Spinal cord (tissue), 10 donors: ENCODE measurements at places on chromosomes 13 and 19. TPM values are rescaled to one million over a fixed set of nuclear protein-coding genes. Genes with fewer than 3 reads are reported as not detected.

Gene PSG6
- 0.28 TPM for total RNA-seq

Gene PCSK4
- total RNA-seq = 2.2 TPM

Gene CALR3
- total RNA-seq = 0.39 TPM

Gene ATP13A1
- total RNA-seq = 34.3 TPM

Gene CILP2
- total RNA-seq = 0.33 TPM

Gene GIPC3
- 0.55 TPM for total RNA-seq

Gene FAM32A
- total RNA-seq = 134 TPM

Gene CEACAM16
- total RNA-seq = not detected

Gene MYCBP2
- total RNA-seq = 108 TPM

Gene CGB7
- total RNA-seq = 0.17 TPM

Gene S1PR2
- total RNA-seq = 8.2 TPM

Gene DDA1
- total RNA-seq = 32.8 TPM

Gene DHPS
- total RNA-seq = 52.5 TPM

Gene NTF4
- total RNA-seq = not detected

Gene ZIC2
- total RNA-seq = 75.9 TPM

Gene ASPDH
- 1.6 TPM for total RNA-seq

Gene ZNF729
- 0.11 TPM for total RNA-seq

Gene ZNF20
- 9.6 TPM for total RNA-seq

Gene MTUS2
- 8.6 TPM for total RNA-seq

Gene ZNF878
- total RNA-seq = 0.44 TPM

Gene CTXN1
- 14.7 TPM for total RNA-seq

Gene NLRP5
- total RNA-seq = not detected

Gene ZMYM2
- total RNA-seq = 144 TPM

Gene ATP4B
- 0.20 TPM for total RNA-seq

Gene ZFR2
- 9.0 TPM for total RNA-seq

Gene MBD3L2
- total RNA-seq = not detected

Gene ZNF382
- total RNA-seq = 39.1 TPM

Gene LGI4
- 18.5 TPM for total RNA-seq

Gene PRR22
- total RNA-seq = 2.6 TPM

Gene PDCD2L
- 18.1 TPM for total RNA-seq

Gene CRLF1
- 3.1 TPM for total RNA-seq

Gene LGALS7B
- total RNA-seq = 1.9 TPM

Gene OSCAR
- total RNA-seq = 1.1 TPM

Gene CD79A
- 0.59 TPM for total RNA-seq

Gene GSX1
- 0.22 TPM for total RNA-seq
